Cerebellum (tissue), 4 donors: ENCODE measurements at places on chromosomes 6 and 20. TPM values are rescaled to one million over a fixed set of nuclear protein-coding genes. Genes with fewer than 3 reads are reported as not detected.

The RREB1 gene
- total RNA-seq = 7.6 TPM

The EFCAB8 gene
- total RNA-seq = not detected

The BPIFB1 gene
- total RNA-seq = 0.45 TPM

The TAGAP gene
- total RNA-seq = 2.4 TPM

The RUNX2 gene
- total RNA-seq = 0.54 TPM

The PIGT gene
- 24.0 TPM for total RNA-seq

The SIRT5 gene
- total RNA-seq = 18.9 TPM

The UST gene
- total RNA-seq = 11.4 TPM

DNA sequence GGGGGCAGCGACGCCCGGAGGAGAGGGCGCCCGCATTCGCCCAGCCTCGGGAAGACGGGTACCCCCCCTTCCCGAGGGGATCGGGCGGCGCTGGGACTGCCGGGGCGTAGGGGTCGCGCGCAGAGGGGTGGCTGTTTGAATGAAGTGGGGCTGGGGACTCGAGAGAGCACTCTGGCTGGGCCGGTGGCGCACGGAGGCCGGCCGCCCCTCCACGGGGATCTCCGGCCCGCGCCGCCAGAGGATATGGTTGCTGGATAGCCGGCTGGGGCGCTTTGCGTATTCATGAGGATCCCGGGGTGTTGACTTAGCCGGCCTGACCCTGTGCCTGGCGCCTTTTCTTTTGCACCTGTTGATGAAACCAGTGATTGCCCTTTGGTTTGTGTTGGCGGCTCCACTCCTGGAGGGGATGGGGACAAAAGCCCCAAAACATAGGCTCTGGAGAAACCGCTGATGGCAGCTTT is 469 bp downstream of the SYNJ2 start:
- no peak for DNase-seq

DNA sequence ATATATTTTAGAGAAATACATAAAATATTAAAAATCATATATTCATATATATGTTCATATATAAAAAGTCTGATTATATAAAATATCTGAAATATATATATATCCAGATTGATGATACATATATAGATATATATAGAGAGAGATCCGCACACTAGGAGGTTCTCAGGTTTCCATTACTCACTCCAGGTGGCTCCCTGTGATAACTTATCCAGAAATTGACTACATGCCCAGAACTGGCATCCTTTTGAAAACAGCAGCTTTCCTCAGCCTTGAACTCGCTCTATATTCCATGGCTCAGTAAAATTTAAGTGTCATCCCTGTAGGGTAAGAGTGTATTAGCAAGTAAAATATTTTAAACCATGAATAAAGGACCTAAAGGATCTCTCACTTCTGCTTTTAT is 206.8 kb downstream of the TINAG start:
- DNase-seq = no peak

DNA sequence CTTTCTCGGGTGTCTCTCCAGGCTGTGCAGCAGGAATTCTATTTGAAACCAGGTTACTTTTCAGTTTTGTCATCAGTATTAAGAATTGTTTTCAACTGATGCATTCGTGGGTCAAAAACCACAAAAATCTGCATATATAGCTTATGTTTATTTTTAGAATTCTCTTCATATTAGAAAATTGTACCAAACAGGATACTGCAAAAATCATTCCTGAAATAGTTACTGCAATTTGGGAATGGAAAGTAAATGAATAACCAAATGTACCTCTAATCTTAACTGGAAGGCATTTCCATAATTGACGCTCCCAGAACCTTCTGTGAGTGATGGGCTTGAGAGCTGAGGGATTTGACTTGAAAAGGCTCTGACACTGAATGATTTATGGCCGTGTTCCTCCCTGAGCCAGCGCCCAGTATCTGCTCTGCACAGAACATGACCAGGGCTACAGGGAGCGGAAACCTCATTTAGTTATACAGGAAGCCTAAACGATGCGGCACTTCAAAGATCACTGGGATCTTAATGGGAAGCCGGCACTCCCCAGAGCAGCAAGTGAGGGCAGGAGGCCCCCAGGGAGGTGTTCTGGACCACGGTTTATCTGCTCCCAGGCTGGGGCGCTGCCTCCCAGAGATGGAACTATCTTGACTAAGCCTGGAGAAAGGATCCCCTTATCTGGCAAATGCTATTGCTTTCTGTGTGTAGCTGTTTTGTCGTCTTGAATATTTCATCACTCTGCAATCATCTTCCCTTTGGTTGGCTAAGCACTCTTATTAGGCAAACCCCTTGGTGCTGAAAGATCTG is 446.0 kb downstream of the QKI start:
- DNase-seq = no peak

DNA sequence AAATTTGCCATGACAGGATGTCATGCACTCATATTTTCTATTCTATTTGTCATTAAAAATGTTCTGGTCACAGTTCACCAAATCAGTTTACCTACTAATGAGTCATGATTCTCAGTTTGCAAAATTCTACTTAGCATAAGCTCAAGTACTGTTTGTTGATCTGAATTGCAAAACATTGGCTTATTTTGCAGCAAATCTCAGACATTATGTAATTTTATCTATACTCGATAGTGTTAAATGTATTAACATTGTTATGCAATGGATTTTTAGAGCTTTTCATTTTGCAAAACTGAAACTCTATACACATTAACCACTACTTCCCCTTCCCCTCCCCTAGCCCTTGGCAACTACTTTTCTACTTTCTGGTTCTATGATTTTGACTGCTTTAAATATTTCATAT is 213.8 kb upstream of the ZFP64 start:
- no peak for DNase-seq

DNA sequence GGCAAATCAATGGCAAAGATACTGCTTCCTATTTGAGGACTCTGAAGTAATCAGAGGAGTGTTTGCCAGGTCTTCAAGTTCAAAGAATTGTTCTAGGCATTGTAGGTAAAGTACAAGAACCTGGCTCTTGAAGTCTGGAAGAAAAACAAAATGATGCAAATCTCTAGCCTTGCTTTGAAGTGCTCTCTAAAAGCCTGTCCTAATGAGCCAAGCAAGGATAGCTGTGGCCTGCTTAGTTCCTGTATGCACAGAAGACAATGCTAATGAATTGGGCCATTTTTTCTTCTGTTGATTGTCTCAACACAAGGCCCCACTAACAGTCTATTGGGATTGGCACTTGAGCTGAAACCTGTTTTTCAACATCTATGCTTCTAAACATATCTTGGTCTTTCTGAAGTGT is 165.0 kb upstream of the POU3F2 start:
- DNase-seq = no peak

GRCh38 chr20:46939031-46939965 is 44.7 kb downstream of the EYA2 start:
- DNase-seq = no peak

DNA sequence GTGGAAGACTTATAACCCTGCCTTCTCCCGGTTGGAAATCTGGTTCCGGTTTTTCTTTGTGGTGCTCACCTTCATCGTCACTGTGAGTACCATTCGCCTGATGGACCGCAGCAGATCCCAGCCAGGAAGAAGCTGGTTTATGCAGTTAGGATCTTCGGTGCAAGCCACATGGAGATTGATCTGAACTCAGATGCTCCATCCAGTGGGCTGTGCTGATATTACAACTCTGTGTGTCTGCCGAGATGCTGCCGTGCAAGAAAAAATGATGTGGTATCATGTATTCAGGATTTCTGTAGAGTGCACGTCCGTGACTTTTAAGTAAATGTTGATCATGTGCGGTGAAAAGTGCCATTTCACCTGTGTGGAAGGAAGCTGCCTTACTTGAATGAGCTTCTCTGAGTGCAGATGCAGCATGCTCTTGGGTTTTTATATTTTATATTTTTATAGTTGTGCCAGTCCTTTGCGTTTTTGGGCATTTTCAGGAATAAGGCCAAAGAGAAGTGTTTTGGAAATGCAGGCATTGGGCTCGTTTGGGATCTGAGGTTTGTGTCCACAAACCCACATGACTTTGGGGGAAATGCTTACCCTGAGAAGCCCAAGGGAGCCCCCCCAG is 39.2 kb downstream of the DYNLT1 start:
- DNase-seq = peak; percentile 72

DNA sequence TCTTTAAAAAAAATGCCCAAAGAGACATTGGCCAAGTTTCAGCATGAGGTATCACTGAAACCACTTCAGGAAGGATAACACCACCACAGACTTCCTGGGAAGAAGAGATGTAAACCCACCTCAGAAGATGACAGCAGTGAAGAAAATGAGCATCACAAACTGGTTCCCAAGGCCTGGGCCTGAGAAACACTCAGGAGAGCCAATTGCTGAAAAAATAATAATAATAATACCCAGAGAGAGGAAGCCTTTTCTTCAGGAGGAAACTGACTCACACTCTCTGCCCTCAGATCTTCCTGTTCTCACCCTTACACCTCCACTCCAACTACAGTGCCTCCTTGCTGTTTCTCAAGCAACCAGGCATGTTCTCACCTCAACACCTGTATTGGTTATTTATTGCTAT is 68.1 kb upstream of the MAFB start:
- no peak for DNase-seq

DNA sequence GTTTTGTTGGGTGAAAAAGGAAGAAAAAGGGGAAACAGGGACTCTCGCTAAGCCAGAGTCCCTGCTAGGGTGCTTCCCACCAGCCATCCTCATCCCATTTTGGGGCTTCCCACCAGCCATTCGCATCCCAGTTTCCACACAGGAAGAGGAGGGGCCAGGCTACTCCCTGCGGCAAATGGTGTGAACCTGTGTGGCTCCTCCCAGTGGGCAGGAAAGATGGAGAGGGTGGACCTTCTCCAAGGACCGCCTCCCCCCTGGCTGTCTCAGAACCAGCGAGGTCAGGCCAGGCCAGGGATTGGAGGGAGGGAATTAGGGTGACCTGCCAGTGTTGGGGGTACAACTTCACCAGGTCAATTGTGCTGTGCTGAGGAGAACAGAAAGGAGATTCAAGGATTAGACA is 326.9 kb downstream of the PACRG start:
- DNase-seq = no peak
